Activated CD8-positive, alpha-beta memory T cell treated with anti-CD3 and anti-CD28 coated beads, Interleukin-2, amount 50 U/mL, for 4 hours (primary cell): ENCODE measurements at places on chromosomes 2 and 18.

DNA sequence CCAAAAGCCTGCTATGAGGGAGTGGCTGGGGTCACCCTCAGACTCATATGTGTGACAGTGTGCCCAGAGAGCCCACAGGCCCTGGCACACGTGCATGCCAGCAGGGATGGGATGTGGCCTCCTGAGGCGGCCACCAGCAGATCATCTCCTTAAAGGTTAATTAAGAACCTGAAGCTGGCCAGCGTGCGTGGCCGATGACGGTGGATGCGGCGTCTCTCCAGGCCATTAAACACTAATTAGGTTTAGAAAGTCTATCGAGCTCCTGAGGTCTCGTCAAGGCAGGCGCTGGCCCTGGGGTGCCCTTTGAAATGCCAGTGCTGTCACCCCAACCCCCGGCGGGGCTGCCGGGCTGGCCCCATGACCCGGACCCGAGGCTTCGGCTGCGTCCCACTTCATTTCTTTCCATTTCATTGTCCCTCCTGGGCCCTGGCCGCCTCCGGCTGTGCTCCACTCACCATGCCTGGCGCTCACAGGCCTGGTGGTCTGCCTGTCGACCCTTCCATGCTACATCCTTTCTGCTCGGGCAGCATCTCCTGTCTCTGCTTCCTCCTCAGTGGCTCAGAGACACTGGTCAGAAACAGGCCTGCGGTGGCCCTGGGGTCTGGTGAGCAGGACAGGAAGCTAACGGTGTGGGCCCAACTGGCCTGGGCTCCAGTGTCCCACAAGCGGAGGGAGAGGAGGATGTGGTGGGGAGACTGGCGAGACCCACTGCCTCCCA is 228.9 kb downstream of the CELF4 start:
- DNase-seq = no peak

GRCh38 chr18:27298214-27298804 is 113.2 kb upstream of the CHST9 start:
- no peak for DNase-seq

DNA sequence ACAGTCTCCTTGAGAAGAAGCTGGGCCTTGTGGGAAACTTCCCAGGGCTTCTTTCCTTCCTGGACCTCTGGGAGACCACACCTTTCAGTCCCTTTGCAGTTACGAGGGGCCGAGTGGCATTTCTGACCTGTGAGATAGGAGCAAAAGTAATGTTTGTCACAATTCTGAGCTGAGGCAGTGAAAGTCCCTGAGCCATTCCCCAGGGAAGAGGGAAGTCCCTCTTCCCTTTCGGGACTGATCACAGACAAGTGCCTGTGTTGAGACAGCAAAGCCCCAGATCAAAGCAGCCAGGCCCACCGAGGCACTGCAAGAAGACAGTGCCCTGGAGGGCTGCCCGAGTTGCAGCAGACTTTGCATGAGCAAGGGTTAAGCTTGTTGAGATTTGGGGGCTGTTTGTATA is 41.9 kb downstream of the RHOB start:
- no peak for DNase-seq

DNA sequence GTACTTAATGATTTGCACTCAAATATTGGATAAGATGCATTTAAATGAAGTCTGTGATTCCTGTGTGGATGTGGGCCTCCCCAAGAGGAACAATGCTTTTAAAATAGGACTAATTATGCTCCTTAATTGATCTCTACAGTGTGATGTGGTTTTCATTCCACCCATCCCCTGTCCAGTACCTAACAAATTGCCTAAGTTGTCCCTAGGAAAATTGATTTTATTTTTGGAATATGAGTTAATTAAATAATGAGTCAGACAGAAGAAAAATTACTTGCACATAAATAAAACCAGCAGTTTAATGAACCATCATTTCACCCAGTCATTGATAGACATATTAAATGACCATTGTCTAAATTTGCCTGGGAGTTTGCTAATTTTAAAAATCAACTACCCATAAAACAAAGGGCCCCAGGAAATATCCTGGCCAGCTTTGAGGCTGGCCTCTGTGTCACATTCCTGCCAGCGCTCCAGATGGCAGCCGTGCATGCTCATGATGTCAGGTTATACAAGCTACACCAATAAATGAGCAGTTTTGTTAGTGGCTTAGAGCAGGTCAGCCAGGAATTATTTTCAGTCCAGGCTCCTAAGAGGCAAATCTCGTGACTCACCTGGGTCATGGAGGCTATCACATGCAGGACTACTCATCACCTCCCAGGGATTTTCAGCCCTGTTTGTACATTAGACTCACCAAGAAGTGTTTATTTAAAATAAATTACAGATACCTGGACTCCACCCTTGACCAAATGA is 31.9 kb downstream of the ABHD3 start:
- DNase-seq = no peak

- DNase-seq = no peak
These were observed 149.0 kb downstream of the CCDC178 start for GRCh38 chr18:33291539-33291938.

- DNase-seq = no peak
These were observed 470 bp downstream of the KCNF1 start for GRCh38 chr2:10912076-10912731.

GRCh38 chr2:75580606-75581005 is 19.9 kb upstream of the EVA1A start:
- no peak for DNase-seq

DNA sequence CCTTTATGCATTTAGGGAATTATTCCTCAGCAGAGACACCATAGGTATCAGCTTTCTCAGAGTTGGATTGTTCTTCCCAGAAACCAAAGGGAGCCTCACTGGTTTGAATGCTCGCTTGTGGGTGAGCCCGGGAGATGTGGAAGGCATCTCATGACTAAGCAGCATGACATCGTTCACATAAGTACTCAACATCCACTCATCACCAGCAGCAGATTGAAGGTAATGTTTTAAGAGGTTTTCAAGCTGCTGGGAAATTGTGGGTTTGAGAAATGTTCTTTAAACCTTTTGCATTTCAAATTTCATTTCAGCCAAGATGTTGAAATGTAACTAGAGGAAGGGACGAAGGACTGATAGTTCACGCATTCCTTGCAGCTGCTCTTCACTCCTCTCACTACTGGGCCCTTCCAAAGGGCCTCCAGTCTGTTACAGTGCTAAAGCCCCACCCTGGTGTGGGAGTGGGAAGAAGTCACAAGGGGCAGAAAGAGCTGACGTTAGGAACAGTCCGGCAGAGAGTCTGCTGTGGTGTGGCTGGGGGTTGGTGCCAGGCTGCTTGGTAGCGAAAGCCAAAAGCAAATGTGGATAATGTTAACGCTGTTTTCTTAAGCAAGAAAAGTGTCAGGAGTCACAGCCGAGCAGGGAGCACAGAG is 324.5 kb upstream of the EPHA4 start:
- DNase-seq = no peak

DNA sequence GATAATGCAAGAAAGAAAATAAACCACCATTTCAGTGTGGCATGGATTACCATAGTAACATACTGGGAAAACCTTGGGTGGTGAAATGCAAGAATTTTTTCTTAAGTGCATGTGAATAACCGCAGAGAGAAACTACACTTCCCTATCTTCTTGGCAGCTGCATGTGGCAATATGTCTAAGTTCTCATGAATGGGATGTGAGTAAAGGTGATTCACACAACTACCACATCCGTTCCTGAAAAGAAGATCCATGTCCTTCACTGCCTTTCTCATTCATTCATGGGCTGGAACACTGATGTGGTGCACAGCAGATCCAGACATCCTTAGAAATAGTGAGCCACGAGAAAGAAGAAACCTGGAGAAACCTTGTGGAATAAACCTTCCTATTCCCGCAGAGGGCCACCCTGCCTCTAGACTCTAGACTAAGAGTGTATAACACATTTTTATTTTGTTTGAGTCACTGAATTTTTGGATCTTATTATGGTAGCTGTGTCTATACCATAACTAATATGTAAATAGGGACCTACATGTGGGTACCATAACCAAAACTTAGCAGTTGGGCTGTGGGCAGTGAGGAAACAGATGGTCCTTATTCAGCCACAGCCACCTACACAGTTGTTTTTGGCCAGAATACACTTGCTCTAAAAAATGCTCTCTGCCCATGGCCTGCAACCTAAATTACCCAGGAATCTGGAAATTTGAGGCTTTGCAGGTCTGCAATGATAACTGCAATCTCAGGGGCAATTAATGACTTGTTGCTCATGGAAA is 573.3 kb downstream of the LRP1B start:
- no peak for DNase-seq

GRCh38 chr18:58559427-58560186 is 69.3 kb downstream of the ALPK2 start:
- no peak for DNase-seq

- no peak for DNase-seq
These were observed 36.7 kb downstream of the NCK2 start for GRCh38 chr2:105781274-105781978.

DNA sequence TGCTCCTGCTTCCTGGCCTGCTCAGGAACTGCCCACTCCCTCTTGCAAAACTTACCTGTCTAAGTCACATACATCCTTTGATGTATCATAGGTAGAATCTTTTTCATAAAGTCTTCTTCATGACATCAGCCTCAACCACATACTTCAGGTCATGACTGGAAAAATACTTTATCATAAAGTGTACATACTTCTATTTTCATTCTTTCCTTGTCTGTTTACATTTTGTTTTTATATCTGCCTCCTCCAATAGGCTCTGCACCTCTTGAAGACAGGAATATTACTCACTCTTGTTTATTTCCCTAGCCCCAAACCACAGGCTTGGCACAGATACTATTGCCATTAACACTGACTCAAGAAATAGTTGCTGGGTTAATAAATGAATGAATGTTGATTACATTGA is 43.6 kb upstream of the ZNF804A start:
- no peak for DNase-seq

DNA sequence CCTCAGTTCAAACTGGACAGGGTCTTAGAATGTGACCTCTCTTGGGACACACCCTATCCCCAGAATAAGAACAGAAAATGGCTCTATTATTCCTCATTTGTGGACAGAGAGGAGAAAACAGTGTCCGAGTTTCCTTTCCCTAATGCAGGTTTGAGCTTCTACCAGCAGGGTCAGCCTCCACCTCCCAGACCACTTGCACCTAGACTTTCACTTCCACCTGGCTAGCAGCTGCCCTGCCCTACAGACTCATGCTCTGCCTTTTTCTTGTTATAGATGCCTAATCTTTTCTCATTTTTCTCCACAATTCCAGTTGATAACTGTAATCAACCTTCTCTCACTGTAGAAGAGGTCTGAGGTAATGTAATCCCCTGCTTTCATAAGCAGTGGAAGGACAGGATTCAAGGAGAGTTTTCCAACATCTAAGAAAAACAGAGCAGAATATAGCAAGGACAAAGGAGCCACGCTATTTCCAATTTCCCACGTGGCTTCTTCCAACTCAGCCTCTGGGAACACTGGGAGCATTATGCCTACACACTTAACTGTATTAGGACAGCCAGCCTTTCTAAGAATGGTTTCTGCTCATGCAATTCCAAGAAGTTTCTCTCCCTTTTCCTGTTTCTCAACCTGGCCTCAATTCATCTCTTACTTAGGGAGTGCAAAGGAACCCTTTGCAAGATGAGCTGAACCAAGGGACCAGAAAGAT is 239.8 kb downstream of the BCL11A start:
- DNase-seq = no peak

- no peak for DNase-seq
These were observed 246.3 kb upstream of the NRP2 start for GRCh38 chr2:205435970-205436369.

- no peak for DNase-seq
These were observed 8.5 kb downstream of the ESPNL start for GRCh38 chr2:238108423-238109183.

GRCh38 chr2:226474131-226474530 is 325.5 kb downstream of the IRS1 start:
- no peak for DNase-seq

- no peak for DNase-seq
These were observed 24.2 kb upstream of the PRLH start for GRCh38 chr2:237542001-237542704.

DNA sequence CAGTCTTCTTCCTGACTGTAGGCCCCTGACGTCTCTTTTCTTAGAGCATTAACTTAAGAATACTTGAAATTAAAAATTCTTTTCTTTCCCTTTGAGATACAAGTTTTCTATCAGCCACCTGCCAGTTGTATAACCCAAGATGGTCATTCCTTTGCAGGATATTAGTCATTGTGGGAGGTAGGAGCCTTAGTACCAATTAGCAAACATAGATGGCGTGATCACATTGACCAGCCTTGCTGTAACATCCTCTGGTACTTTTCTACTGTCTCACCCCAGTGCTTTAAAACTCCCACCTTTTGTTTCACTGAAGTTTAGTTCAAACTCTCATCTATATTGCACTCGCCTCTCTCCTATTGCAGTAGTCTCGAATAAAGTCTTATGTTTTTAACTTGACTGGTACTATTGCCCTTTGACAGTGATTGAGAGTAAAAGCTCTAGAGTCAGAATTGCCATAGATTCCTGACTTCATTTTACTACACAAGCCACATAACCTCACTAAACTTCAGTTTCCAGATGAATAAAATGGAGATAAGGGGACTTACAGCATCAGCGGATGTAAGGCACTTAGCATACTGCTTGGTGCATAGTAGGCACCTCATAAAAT is 74.1 kb downstream of the VRK2 start:
- no peak for DNase-seq

- DNase-seq = no peak
These were observed 37.4 kb downstream of the SCTR start for GRCh38 chr2:119486886-119487285.

- no peak for DNase-seq
These were observed 239.9 kb upstream of the ID2 start for GRCh38 chr2:8441986-8442385.

- no peak for DNase-seq
These were observed 590.2 kb downstream of the EPHA4 start for GRCh38 chr2:220981926-220982325.

DNA sequence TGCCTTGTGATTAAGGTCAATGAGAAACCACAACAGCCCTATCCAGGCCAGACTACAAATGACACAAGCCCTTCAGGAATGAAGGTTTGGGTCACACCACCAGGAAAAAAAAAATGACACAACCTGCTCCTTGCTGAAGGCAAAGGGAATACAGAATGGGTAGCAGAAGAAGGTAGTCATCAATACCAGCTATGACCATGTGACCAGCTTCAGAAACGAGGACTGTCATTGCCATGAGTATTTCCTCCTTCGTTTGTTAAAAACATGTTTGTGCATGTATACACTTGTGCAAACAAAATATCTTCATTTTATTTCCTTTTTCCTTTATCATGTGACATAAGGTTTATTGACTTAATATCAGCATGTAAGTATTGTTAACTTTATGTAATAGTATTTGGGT is 226.6 kb downstream of the CDH19 start:
- no peak for DNase-seq

- no peak for DNase-seq
These were observed 41.0 kb downstream of the ROCK2 start for GRCh38 chr2:11303290-11304013.

DNA sequence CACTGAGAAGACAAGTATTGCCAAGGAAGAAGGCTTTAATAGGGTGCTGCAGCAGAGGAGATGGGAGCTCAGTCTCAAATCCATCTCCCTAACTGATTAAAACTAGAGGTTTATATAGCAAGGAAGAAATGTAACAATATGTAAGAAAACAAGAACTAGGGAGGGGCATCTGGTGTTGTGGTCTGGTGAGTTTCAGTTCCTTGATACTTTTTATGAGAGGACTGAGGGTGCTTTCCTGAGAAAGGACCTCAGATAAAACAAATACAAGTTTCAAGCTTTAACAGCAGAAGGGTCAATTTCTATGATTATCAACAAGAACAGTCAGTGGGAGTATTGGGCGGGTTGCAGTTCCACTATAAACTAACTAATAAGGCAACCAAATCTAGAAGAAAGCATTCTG is 1967.5 kb downstream of the SUCLG1 start:
- no peak for DNase-seq
